ENCODE measurements at places on chromosomes 3 and 15.

GRCh38 chr3:46923559-46924350 lies 46.2 kb downstream of the PTH1R start:
- peak; percentile 37 for DNase-seq

- DNase-seq, result peak; percentile 97
Observed at GRCh38 chr3:16484216-16484615, 29.3 kb downstream of the RFTN1 start.

DNA sequence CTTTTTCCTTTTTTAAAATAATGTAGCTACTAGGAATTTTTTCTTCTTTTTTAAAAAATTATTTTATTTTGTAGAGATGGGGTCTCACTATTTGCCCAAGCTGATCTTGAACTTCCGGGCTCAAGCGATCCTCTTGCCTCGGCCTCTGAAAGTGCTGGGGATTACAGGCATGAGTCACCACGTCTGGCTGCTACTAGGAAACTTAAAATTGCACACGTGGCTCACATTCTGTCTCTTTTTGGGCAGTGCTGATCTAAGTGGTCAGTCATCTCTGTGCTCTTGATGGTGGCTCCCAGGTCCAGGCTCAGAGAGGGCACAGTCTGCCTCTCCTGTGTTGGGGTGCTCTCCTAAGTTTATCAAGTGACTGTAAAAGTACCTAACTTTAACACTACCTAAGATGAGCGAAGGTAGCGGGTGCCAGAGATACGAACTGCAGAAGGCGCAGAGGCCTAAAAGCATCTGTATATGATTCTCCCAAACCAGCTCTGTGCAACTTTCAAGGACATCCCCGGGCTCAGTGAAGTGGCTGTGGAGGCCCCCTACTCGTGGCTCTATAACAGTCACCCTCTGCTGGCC lies 52.9 kb upstream of the SEC13 start:
- DNase-seq, result peak; percentile 76

DNA sequence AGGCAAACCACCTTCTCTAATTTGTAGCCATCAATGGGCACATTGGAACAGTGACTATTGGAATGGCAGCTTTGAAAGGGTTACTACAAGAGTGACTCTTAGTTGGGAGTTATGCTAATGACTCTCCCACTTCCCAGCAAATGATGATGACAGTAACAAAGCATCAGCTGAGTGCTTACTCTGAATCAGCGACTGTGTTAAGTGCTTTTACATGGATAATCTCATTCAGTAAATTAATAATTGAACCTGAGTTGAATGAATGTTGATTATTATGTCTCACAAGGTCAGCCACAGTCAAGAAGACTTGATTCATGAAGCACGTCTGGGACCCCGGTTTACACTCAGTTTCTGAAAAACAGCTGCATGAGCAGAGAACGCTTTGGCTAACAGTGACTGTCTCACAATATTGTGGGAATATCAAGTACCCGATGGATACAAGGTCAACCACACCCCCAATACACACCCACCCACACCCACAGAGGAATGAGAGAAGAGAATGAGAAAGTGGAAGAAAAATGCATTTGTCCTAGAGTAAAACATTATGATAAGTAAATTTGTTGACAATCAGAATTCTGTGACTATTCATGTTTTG lies 242.0 kb upstream of the FEZF2 start:
- no peak for DNase-seq

- peak; percentile 57 for DNase-seq
Observed at GRCh38 chr15:68729789-68730411, 90.8 kb downstream of the ANP32A start.

GRCh38 chr15:35170207-35170606 lies 85.1 kb upstream of the NANOGP8 start:
- peak; percentile 48 for DNase-seq

DNA sequence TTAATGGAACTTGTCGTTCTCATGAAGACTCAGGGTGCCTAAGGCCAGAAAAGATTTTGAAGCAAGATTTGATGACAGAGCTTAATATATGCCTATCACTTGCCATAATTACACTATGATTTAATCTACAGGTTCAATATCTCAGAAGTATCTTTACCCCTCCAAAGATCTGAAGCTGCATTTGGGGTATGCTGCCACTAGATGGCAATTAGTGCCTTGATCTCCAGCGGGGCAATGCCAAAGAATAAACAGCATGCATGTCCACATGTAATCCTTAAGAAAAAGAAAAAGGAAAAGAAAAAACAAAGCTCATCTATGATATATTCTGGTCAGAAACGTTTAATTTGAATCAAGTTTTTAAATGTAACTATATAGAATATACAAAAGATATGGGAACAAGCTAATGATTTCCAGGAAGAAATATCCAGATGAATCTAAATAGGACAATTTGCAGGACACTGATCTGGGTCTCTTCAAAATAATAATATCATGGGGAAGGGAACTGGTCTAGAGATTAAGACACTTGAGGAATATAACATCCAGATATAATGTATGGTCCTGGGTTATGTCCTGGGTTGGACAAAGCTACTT lies 55.0 kb upstream of the SOX14 start:
- DNase-seq, result no peak

DNA sequence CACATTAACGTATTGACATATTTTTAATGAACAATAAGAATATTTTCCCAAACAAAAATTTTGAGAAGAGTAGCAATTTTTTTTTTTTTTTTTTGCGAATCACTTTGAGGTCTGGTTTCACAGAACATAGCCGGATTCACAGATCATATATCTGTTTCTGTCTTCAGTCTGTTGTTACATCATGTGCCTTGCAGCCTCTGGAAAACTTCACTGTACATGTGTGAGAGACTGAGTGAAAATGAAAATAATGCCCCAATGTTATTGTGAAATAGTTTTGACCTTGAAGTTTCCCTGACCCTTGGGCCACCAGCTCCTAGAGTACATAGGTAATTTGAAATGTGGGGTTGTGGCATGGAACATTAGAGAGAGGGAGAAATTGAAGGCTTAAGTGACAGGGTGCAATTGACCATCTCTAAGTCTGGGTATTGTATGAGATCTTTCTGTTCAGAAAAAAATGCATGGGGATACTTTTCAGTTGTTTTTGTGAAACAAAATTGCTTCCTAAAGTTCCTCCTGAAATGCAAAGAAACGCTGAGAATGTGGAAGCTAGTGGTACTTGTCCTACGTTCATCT lies 14.0 kb downstream of the ITPR1 start:
- DNase-seq, result no peak

DNA sequence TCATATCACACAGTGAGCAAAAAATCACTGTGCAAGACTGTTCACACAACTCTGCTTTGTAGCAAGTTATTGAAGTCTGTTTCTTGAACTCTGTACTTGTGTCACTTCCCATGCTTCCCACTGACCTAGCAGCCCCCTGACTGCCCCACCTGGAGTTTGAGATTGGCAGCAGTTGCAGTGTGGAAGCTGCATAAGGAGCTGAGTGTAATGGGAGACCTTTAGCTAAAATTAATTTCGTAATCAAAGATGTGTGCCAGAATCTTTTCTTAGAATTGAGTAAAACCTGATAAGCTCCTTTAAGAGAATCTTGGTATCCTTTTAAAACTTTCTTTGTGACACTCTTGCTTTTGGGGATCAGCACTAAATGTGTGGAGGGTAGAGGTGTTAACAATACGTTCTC lies 42.8 kb downstream of the NKIRAS1 start:
- DNase-seq, result no peak

- DNase-seq, result no peak
Observed at GRCh38 chr15:50815958-50816590, 50.6 kb upstream of the SPPL2A start.

- no peak for DNase-seq
Observed at GRCh38 chr15:70159001-70159712, 61.4 kb upstream of the TLE3 start.

DNA sequence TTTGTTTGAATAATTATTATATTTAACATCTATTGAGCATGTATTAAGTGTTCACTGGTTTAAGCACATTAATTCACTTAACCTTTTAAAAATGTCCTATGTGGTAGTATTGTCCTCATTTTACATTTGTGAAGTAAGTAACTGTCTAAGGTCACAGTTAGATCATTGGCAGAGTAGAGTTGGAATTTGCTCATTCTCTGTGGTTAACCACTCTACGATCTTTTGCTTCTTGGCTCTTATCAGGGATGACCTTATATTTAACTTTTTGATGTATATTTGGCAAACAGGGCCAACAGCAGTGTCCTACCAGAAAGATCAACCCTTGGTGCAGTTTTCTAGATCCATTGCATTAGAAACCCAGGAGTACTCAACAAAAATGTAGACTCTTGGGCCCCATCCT lies 34.0 kb downstream of the PXK start:
- DNase-seq, result no peak

DNA sequence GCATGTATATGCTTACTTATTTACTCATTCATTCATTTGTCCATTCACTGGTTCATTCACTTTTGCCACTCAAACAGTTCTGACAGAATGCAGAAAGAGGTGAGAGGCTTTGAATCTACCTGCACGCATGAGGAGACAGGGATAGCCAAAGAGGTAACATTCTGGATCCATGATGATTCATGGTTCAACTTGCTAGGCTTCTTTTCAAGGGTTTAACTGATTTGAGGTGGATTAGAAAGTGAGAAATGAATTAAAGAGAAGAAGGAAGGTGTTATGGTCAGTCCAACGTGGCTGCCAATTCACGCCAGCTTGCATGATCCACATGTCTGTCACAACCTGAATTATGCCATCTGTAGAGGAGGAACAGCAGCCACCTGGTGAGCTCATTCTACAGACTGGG lies 260.6 kb downstream of the ARRDC4 start:
- no peak for DNase-seq

DNA sequence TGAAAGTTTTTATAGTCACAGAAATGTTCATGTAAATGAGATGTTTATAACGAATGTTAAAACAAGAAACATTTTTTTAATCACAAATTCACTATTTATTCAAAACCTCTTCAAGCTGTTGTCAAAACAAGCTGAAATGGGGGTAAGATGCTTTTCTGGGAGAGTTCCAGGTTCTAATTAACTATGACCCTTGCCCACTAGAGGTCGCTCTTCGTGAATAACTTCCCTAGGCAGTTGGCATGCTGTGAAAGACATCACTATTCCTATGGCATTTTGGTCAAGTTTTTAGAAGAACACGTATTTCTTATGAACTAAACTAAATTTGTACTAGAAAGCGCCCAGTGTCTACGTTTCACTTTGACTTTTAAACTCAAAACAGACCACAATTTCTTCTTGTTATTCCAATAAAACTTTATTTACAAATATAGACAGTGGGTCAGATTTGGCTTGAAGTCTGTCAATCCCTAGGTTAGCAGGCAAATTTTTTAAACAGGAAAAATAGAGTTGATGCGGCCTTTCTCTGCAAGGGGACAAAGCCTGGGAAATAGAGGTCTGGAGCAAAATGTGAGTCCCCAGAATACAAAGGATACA lies 62.8 kb upstream of the CMTM8 start:
- peak; percentile 65 for DNase-seq

DNA sequence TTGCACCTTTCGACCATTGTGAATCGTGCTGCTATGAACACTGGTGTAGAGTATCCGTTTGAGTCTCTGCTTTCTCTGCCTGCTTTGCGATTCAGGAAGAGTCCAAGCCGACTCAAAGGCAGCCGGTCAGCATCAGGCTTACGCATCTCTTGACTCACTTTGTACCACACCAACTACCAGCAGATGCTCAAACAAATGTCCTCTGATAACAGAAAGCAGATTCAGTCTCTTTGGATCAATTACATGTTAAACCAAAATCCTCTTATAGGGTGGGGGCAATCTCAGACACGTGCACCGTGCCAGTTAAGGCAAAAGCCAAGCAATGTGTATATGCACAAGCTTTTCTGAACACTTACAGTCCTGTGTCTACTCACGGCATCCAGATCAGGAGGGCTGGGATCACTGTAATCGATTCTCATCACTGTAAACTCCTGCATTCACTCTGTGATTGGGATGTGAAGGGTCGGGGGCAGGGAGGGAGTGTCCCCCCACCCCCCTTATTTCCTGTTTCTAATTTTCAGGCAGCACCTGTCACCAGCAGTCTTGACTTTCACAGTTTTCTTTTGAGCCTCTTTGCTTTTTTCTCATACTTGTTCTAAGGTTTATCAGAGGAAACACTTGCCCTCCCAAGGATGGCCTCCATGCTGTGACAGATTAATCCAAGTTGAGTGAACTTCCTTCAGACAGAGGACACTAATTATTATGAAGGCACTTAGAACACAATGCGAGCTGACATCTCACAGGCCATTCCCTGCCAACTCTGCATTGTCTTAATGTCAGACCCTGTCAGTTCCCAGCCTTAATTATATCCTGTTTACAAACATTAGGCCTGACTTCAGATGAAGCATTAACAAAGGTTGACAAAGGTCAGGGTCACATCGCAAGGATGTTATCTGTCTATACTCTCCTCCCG lies 153.5 kb downstream of the MECOM start:
- DNase-seq, result no peak

GRCh38 chr3:78926523-78926922 lies 841.3 kb downstream of the ROBO1 start:
- DNase-seq, result peak; percentile 35

DNA sequence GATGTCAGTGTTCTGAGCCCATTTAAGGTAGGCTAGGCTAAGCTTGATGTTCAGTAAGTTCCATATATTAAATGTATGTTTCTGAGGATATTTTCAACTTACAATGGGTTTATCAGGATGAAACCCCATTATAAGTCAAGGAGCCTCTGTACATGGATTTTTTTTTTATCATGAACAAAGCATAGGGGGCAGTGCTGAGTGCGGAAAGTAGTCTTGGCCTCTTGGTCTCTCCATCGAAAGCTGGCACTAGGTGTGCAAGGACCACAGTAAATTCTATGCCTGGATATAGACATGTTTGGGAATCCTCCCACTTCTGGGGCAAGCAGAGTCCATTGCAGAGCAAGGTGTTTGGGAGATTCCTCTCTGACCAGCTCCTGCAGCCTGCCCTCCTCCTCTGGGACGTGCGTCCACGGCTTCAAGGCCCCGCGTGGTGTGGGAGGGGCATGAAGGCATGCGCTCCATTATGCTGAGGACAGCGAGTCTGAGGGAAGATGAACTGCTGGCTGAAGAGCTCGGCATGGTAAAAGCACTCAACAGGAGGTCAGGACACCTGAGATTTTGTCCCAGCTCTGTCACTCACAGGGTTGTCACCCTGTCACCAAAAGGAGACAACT lies 122.9 kb upstream of the LIPC start:
- DNase-seq, result no peak

DNA sequence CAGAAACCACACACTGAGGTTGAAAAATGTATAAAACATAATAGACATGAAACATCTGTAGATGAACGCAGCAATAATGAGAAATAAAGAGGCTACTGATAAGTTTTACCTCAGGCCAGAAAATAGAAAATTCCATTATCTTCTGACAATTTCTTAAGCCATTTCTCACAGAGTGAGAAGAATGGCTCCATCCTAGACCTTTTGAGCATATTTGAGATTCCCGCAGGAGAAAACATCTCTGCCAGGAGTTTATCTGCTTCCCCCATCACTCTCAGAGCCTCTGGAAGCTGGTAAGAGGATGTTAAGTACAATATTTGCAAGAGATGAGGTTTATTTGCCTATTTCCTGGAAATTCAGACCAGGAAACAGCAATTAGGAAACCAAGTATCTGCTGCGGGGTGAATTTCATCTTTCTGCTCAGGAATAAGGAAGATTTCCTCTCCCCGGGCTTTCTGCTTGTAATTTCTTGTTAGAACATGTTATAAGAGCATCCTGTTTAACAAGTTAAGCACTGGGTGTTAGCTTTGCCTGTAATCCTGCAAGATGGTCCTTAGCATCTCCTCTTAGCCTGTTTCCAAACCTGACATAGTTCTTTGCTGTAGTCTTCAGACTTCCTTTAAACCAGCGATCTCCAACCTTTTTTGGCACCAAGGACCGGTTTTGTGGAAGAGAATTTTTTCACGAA lies 54.8 kb downstream of the ATP13A4 start:
- DNase-seq, result no peak

GRCh38 chr3:36365829-36366228 lies 14.5 kb upstream of the STAC start:
- no peak for DNase-seq

GRCh38 chr3:170689893-170690660 lies 104.2 kb upstream of the SLC7A14 start:
- DNase-seq, result peak; percentile 44
